NCI-H446 (cell line): ENCODE measurements at places on chromosomes 1 and 21.

DNA sequence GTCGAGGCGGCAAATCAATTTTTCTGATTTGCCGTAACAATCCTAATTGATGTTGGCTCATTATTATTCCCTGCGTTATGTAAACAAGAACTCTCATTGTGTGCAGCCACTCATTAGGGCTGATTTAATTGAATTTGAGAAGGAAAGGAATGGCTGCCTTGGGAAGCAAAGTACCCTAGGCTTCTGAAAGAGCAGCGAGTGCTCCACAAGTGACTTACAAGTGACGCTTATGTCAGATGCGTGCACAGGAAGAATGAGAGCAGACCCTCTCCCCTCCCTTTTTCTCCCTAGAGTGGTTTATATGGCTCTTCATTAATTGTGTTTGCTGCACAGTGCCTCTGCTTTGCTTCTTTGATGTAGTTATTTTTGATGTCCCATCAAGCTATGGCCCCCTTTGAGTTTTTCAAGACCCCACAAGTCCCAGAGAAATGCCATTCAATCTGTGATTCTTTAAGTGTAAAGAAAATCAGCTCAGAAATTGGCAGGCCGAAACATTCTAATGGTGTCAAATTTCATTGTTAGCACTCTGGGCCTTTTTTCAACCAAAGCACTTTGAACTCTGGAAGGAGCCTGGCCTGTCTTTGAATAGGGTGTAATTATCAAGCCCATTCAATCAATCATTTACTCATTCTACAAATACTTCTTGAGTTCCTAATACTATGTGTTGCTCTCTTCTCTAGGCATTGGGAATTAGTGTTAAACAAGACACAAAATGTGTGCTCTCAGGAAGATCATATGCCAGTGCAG, 86.8 kb upstream of the VAV3 start:
- peak; percentile 20 for DNase-seq

DNA sequence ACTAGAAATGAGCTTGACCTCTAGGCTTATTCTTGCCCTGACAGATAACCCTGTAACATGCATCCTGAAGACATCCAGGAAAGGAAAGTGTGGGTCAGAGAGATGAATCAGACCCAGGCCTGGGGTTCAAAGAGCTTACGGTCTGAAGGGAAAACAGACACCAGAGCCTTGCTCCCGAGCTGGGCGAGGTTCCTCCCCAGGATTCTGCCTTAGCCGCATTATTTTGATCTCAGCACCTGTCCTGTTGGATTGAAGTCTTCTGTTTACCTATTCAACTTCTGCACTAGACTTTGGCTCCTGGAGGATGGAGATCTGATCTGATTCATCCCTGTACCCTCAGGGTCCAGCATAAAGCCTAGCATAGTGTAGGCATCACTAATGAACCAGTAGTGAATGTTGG, 1.9 kb downstream of the CYP4B1 start:
- no peak for DNase-seq

DNA sequence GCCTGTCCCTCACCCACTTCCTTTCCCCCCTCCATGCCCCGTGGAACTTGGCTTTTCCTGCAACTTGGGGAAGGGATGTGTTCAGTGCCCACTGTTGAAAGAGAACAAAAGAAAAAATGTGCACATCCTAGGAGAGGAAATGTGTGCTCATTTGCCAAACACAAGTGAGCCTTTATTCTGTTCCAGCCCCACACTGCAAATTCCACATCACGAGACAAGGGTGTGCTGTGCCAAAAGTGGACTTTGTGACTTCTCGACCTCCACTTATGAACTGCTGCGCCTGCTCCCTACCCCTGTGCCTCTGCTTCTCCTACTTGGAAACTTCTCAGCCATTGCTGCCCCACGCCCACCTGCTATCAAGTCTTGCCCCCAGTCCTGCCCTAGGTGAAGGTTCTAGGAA, 97.0 kb upstream of the GRIK3 start:
- DNase-seq: no peak

DNA sequence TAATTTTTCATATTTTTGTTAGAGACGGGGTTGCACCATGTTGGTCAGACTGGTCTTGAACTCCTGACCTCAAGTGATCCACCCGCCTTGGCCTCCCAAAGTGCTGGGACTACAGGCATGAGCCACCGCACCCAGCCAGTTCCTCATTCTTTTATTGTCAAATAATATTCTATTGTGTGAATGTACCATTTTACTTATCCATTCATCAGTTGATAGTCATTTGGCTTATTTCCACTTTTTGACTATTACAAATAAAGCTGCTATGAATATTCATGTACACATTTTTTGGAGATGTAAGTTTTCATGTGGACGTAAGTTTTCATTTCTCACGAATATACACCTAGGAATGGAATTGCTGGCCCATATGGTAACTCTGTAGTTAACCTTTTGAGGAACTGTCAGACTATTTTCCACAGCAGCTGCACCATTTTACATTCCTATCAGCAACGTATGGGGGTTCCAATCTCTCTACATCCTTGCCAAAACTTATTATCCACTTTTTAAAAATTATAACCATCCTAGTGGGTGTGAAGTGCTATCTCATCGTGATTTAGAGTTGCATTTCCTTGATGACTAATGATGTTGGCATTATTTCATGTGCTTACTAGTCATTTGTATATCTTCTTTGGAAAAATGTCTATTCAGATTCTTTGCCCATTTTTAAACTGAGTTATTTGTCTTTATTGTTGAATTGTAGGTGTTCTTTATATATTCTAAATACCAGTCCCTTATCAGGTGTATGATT, 12.7 kb downstream of the PACC1 start:
- DNase-seq: no peak

- DNase-seq: no peak
Measured at GRCh38 chr21:25283720-25284119, 323.6 kb downstream of the MRPL39 start.

DNA sequence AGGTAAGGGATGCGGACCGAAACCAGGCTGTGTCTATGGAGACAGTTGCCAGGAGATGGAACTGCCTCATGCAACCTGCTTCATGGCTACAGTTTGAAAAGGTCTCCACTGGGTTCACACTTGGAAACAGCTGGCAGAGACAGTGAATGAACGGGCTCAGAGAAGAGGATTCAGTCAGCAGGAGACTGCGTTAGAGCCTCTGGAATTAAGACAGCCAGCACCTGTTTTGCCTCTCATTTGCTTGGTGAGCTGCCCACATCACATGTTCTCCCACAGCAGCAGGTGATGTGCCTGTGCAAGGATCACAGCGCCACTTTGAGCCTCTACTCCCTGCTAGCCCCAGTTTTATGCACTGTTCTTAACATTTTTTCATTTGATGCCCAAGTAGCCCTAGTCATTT, 321.0 kb downstream of the PLPP3 start:
- DNase-seq: no peak

DNA sequence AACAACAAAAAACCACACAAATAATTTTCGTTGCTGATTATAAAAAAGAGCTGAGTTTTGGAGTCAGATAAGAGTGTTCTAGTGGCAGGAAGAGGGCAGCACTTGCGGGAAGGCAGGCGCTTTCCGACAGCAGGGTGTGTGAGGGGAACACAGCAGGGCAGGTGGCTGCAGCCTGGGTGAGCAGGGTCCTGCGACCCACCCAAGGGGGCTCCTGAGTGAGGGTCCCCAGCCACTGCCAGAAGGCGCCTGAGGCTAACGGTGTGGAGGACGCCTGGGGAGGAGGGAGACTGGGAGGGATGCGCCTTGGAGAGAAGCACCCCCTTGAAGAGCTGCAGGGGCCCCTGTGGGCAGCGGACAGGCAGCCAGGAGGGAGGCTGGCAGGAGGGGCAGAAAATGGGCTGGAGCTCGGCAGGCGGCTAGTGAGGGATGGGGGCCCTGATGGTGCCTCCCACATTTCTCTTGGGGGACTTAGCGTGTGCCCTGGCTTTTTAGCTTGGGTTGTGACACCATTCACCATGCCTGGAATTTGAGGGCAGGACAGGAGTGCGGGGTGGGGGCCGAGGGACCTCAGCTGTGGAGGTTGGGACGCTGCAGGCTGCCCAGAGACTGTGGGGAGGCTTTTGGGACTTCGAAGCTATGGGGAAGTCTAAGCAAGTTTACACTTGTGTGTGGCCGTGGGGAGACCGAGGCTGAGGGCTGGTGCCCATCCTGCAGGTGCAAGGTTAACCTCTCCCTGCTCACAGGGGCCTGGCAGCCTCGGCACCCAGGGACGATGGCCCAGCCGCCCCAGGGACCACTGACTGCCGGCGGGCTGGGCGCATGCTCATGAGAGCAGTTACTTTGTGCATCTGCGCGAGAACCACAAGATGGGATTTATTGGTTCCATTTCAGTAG, 111.4 kb downstream of the SIK1 start:
- no peak for DNase-seq

- DNase-seq: no peak
Measured at GRCh38 chr1:31793086-31793485, 22.7 kb downstream of the SPOCD1 start.

DNA sequence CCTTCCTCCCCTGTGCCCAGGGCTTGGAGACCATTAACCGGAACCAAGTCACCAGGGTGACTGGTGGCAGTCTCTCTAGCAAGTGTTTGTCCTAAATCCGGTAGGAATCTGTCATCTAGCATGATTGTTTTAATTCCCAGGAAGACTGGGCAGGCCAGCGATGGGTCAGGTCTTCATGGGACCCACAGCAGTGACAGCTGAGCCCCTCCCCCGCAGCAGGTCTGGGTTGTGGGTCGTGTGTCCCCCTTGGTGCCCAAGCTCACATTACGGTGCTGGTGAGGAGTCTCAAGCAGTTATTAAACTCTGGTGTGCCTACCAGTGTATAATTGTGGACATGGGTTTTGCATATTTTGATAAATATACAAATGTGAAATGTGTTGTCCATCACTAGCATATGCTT, 466.5 kb downstream of the MATN1 start:
- DNase-seq: no peak

GRCh38 chr1:214708321-214708955, 105.4 kb downstream of the CENPF start:
- no peak for DNase-seq

- DNase-seq: no peak
Measured at GRCh38 chr21:18950045-18950740, 546.6 kb upstream of the TMPRSS15 start.

GRCh38 chr1:47996406-47997226, 569 bp downstream of the TRABD2B start:
- no peak for DNase-seq

- DNase-seq: no peak
Measured at GRCh38 chr1:116001739-116002487, 25.6 kb downstream of the SLC22A15 start.

- DNase-seq: no peak
Measured at GRCh38 chr1:91724231-91724630, 161.7 kb downstream of the TGFBR3 start.

DNA sequence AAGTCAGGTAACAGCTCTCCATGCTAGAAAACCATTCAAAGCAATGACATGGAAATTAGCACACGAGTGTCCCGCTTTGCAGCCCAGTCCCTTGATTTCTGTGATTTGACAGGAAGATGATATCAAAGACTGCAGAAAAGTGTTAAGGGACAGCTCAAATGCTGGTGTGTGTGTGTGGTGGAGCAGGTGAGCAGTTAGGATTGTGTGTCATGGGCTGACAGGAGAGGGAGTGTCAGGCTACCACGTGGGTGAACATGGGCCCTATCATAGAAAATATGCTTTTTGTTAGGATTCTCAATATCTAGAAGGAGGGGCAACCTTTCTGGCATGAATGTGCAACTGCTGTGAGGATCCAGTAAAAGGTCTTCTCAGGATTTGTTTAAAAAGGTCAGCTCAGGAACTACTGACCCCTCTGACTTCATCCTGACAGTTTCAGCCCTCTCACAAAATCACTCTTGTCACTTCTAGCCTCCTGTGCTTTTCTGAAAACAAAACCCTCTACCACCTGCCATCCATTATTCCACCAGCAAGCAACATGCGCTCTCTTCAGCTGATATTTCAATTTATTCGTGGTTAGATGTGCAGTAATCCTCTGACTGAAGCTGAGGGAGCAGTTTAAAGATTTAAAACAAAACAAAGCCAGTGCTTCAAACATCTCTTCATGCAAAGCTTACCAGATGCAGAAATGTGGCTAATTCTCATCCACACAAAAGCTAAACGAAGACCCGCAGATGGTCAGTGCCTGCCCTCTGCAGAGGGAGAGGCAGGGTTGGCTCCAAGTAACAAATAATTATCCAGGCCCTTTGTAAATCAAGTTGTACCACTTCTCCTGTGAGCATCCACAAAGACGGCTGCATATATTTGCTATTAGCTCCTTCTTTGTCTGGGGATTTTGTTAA, 397.9 kb downstream of the PTBP2 start:
- no peak for DNase-seq

GRCh38 chr1:23167353-23168078, 1.1 kb downstream of the LUZP1 start:
- DNase-seq: no peak

DNA sequence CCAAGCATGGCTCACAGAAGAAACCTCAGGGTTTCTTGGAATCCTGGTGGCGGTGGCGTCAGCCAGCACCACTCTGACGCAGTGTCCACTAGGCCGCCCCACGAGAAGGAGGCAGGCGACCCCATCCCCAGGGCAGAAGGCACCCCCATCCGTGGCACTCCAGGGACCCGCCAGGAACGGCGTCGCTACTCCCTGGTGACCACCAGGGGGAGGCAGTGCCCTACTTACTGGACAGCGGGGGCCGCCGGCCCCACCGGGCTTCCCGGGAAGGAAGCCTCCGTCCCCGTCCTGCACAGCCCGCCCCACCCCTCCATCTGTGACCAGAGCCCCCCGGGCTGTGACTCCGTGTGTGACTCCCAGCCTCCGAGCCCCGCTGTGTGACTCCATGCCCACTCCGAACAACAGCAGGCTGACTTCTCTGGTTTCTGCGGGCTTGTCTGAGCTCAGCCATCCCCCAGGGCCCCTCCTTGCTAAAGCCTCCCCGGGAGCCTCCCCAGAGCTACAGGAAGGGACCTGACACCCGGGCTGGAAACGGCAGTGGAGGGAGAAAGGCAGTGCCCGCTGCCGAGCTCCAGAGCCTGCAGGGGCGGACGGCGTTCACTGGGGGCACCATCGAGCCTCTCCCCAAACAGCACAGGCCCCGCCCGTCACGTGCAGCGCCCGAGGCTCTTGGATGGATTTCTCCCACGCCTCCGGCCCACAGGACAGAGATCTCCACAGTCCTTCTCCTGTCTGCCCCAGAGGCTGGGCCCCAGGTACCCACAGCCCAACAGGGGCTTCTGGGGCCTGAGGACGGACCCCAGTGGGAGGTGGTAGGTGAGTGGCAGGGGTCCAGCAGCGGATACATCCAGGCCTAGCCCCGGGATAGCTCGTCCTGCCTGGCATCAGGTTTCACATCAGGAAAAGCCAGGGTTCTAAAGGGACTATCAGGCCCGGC, 21.1 kb downstream of the KIF17 start:
- peak; percentile 80 for DNase-seq

DNA sequence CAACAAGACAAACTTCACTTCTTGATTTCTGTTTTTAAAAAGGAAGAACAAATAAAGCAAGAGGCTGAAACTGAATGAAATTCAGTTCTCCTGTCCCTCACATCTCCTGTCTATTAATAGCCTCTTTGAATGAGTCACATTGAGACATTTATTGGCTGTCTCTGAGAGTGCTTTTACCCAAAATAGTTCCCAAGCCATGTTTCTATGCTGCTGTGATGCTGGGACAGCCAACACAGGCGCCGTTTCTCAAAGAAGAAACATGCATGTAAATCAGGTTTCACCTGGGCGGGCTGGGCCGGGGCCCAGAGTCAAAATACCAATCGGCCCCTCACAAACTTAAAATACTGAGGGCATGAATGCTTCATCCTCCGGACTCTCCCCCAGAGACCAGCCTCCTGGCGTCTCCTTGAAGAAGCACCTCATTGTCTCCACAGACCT, 105.2 kb downstream of the EDEM3 start:
- no peak for DNase-seq

GRCh38 chr1:47436979-47437446, 831 bp upstream of the FOXD2 start:
- DNase-seq: peak; percentile 47

- DNase-seq: no peak
Measured at GRCh38 chr1:17933971-17934370, 173.6 kb upstream of the IGSF21 start.

GRCh38 chr21:35965699-35966098, 94.6 kb downstream of the SETD4 start:
- no peak for DNase-seq
